ENCODE measurements at places on chromosomes 3 and 15. TPM values are rescaled to one million over a fixed set of nuclear protein-coding genes. Genes with fewer than 3 reads are reported as not detected.
A peak's percentile ranks its signal among the peaks of the same experiment; 100 is the strongest.

- no peak overlapping the region for H3K27ac ChIP-seq
- DNase-seq = no peak
- no peaks in the 10 kb centered on the region for H3K4me1 ChIP-seq
- no peaks in the 10 kb centered on the region for H3K36me3 ChIP-seq
- no peaks in the 10 kb centered on the region for H3K27me3 ChIP-seq
- no peak overlapping the region for H3K4me3 ChIP-seq
Observed at GRCh38 chr3:7280318-7280717, 419.4 kb downstream of the GRM7 start.

DNA sequence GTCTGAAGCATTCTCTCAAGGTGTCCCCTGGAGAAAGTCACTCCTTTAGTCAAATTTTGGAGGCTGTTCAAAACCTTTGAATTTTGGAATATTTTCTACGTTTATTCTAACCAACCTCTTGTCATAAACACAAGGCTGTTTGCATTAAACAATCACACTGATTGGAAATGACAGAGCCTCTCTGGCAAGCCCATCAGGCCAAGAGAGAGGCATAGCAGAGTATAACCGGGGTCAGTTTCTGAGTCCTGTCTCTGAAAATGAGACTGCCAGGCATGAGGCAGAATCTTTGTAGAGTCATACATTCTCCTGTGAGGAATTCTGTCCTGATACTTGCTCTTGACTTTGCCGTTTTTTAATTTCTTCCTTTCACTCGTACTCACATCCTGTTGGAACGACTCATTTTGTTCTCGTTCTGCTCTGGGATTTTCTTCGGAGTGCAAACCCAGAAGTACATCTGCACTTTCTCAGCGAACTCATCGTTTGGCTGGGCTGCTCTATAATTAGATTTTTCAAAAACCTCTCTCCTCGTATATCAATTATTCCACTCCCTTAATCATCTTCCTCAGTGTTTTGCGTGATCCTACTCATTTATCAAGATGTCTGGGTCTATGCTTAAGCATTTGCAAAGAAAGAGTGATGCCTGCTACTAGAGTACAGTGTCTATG is 114.2 kb downstream of the AGBL1 start:
- H3K4me3 ChIP-seq = no peak overlapping the region
- H3K4me1 ChIP-seq = no peaks in the 10 kb centered on the region
- no peak for DNase-seq
- no peak overlapping the region for H3K27ac ChIP-seq

- no peak overlapping the region for H3K4me3 ChIP-seq
- no peak overlapping the region for H3K27ac ChIP-seq
- no peaks in the 10 kb centered on the region for H3K36me3 ChIP-seq
- DNase-seq = no peak
- H3K4me1 ChIP-seq = no peaks in the 10 kb centered on the region
- H3K27me3 ChIP-seq = peaks cover 53% of the 10 kb centered on the region
Observed at GRCh38 chr3:147361454-147362420, 44.6 kb downstream of the ZIC4 start.

The RAB6B gene
- 6.8 TPM for polyA plus RNA-seq

GRCh38 chr15:66387163-66388042 is 691 bp downstream of the MAP2K1 start:
- peak overlapping the region; percentile 89 for H3K27ac ChIP-seq
- H3K36me3 ChIP-seq = no peaks in the 10 kb centered on the region
- DNase-seq = peak; percentile 50

- DNase-seq = no peak
- no peaks in the 10 kb centered on the region for H3K36me3 ChIP-seq
- H3K4me1 ChIP-seq = peaks cover 14% of the 10 kb centered on the region
- H3K27me3 ChIP-seq = no peaks in the 10 kb centered on the region
Observed at GRCh38 chr15:90306560-90306959, 41.1 kb downstream of the NGRN start.

The VWA5B2 gene
- 1.8 TPM for polyA plus RNA-seq

The MAP6D1 gene
- 2.2 TPM for polyA plus RNA-seq

- H3K4me1 ChIP-seq = peaks cover 24% of the 10 kb centered on the region
- peaks cover 10% of the 10 kb centered on the region for H3K27me3 ChIP-seq
- peak overlapping the region; percentile 78 for H3K27ac ChIP-seq
- DNase-seq = no peak
- H3K36me3 ChIP-seq = no peaks in the 10 kb centered on the region
Observed at GRCh38 chr3:8503461-8503860, 1.8 kb downstream of the LMCD1 start.

- H3K27me3 ChIP-seq = peaks cover 7% of the 10 kb centered on the region
- H3K4me1 ChIP-seq = peaks cover 22% of the 10 kb centered on the region
- H3K27ac ChIP-seq = no peak overlapping the region
- no peaks in the 10 kb centered on the region for H3K36me3 ChIP-seq
Observed at GRCh38 chr15:40256638-40257235, 17.9 kb downstream of the PAK6 start.

The FETUB gene
- polyA plus RNA-seq = not detected

DNA sequence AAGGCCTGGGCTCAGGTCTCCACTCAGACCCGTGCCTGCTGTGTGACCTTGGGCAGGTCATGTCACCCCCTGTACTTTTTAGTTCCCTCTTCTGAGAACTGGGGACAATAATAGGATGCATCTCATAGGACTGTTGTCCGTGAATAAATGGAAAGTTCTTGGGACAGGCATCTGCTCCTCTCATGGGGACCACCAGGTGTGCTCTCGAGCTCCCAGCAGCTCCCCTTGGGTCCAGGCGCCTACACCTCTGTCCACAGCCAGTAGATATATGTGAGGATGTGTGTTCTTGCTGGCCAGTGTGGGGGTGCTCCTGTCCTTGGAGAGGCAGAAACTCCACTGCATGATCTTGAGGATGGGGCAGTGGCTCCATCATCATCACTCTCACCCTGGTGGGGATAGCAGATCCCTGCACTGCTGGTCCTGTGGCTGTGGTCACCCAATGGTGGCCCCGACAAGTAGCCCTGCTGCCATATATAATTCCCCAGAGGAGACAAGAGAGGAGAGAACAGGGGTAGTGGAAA is 257.6 kb upstream of the TLE3 start:
- H3K4me1 ChIP-seq = no peaks in the 10 kb centered on the region
- no peaks in the 10 kb centered on the region for H3K27me3 ChIP-seq
- H3K4me3 ChIP-seq = no peak overlapping the region
- no peak for DNase-seq

The CCR1 gene
- polyA plus RNA-seq = 7.3 TPM

DNA sequence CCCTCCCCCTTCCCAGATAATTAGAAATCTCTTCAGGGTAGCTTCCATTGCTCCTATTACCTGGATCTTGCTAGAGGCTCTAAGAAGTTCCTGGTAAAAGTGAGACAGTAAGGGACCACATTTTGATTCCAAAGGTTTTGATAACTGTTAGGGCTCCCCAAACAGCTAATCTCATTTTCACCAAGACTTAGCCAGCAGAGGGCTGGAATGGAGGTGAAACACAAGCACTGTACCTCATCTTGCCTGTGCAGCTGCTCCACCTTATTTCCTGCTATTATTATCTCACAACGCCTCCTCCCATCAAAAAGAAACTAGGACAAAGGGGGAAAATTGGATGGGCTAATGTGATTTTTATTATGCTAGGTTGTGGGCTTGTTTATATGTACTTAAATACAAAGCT is 7.3 kb downstream of the SETD5 start:
- H3K27ac ChIP-seq = no peak overlapping the region
- no peak for DNase-seq
- peaks cover 97% of the 10 kb centered on the region for H3K4me1 ChIP-seq
- H3K27me3 ChIP-seq = no peaks in the 10 kb centered on the region
